ENCODE measurements at places on chromosomes 1 and 21.

DNA sequence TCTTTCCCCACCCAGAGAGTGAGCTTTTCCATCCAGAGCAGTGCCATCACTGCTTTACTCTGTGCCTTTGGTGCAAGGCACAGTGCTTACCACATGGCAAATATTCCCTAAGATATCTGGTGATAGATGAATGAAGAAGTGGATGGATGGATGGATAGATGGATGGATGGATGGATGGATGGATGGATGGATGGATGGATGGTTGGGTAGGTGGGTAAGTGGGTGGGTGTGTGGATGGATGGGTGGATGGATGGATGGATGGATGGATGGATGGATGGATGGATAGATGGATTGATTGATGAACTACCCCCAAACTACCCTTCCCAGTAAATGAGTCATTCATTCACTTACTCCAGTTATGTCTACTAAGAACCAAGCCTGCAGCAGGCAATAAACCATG, 42.9 kb upstream of the SLC44A3 start:
- DNase-seq: no peak

DNA sequence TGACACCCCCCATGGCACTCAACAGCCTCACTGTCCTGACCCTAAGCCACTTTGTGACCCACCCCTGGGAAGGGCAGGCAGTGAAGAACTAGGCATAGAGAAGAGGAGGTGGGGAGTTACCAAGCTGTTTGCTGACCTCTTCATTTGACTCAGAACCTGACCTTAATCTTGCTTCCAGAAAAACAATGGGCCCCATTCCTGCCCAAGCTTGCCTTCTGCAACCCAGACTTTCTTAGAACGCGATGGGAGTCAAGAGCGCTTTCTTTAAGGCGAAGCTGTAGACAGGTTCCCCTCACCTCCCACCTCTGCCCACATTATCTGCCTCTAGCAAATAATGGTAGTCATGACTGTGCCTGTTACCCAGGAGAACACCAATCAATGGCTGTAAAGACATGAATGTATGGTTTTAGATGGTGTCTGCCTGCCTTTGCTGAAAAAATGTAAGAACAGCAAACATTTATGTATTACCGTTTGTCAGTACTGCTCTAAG, 8.2 kb upstream of the CBR3 start:
- no peak for DNase-seq

DNA sequence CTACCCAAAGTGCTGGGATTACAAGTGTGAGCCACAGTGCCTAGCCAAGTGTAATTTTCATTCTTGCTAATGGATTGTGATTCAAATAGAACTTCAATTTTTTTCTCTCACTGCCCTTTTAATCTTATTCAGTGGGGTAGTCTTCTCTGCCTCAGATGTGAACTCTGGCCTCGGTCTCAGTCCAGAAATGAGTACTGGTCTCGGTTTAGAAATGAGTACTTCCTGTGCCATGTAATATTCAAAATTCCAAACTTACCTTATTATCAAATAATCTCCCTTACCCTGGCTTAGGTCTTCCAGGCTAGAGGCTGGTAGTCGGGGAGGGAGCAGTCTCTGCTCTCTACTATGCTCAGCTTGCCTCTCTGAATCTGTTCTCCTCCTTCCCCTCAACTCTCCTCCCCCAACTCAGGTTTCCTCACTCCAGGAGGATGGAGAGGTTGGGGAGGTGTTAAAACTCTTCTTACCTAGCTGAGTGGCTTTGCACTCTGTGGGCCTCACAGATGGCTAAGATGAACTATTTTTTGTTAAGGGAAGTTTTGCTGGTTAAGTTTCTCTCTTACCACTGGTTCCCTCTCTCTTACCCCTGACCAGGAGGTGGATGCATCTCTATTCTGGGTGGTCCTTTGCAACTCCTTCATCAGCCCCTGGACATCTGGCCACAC, 4.8 kb upstream of the SLAMF9 start:
- DNase-seq: no peak

- DNase-seq: no peak
These were observed 23.1 kb upstream of the SLC27A3 start for GRCh38 chr1:153752072-153752471.

DNA sequence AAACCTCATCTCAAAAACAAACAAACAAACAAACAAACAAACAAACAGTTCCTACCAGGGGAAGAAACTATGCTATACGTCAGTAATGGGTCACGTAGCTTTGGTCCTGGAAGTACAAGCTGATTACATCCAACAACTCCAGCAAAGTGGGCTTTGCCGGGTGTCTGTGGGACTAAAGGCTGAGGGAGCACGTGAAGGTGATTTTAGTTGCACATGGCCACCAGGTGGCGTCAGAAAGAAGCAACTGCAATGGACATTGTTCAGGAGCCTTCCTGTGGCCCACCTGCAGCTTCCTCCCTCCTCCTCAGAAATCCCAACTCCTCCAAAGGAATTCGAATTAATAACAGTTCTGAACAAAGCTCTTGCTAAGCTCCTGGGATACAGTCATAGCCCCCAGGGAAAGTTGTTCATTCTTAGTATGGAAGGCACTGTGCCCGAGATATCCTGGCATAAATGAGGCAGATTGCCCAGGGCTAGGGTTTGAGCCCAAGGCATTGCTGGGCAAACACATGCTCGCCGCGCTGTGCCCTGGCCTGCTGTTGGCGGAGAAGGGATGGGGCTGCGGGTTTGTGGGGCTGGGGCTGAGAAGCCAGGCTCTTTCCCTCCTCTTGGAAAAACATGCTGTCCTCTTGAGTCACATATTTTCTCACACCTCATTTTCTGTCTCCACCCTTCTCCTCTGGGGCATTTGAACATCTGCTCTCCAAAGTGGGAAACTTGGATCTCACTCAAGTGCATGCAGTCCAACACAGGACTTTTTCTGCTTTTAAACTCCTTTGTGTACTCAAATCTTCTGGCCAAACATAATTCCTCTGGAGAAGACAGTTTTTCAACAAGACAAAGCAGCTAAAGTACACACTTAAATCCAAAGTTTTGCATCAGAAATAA, 28.6 kb downstream of the AKNAD1 start:
- peak; percentile 82 for DNase-seq

DNA sequence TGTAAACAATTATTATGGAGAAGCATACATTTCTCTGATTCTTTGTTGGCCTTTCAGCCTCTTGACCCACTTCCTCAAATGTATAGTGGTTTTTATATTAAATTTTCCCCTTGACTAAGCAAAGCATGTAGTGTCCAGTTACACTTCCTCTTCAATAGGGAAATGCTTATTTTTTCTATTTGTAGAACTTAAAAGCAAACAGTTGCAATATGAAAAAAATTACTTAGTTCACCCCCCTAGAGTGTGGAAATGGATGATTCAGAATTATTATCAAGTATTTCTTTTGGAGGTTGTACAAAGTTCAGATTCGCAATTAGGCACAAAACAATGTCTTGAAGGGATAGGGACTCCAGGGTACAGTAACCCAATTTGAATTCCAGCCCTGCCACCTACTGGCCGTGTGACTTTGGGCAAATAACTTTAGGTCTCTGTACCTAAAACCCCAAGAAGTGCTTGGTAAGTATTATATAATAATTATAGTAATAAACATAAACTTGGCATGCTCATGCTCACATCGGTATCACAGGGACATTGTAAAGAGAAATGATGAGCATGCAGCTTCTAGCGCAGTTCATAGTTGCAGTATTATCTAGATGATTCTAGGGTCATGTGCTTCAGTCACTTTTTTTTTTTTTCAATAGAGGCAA, 28.6 kb upstream of the IFNGR2 start:
- peak; percentile 32 for DNase-seq

- no peak for DNase-seq
These were observed 17.5 kb upstream of the ACBD6 start for GRCh38 chr1:180519846-180520245.

DNA sequence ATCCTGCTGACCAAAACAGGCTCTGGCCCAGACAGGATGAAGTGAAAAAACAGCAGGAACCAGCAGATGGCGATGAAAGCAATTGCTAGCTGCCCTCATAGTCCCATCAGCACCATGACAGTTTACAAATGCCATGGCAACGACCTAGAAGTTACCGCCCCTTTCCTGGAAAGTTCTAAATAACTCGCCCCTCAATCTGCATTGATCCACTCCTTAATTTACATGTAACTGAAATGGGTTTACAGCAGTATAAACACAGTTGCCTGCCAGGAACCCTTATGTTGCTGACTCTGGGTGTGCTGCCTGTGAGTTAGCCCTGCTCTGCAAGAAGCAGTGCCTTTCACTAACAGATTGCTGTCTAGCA, 65.5 kb upstream of the CR1L start:
- no peak for DNase-seq

GRCh38 chr1:209238356-209238755, 345.2 kb upstream of the CAMK1G start:
- DNase-seq: no peak

DNA sequence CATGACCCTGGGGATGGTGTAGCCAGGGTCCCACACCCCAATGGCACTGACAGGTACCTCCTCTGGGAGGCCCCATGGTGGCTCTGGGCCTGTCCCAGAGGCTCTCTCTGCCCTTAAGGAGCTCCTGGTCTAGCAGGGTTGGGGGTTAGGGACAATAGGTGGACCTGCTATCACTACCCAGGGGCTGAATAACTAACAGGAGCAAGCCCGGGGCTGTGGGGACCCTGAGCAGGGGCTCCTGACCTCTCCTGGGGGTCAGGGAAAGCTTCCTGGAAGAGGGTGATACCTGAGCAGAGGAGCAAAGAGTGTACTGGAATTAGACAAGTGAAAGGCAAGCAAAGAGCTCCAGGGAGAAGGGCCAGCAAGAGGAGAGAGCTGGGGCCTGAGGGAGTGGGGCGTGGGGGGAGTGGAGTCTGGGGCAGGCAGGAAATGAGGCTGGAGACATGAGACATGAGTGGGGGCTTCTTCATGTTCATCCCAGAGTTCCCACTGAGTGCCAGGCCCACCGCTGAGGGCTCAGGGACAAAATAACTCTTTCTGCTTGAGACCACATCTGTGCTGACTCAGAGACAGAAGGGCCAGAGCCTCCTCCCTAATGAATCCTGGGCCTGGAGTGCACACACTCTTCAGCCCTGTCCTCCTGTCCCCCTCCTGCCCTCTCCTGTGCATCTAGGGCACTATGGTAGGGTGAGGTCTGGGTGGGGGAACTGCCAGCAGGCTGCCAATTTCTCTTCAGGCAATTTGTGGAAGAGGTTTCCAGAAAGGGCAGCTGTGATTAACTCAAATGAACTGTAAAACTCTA, 517.6 kb downstream of the PTPRU start:
- no peak for DNase-seq

- no peak for DNase-seq
These were observed 463.8 kb downstream of the USP25 start for GRCh38 chr21:16193496-16194094.

GRCh38 chr1:230368363-230368762, 57.8 kb downstream of the PGBD5 start:
- DNase-seq: no peak

DNA sequence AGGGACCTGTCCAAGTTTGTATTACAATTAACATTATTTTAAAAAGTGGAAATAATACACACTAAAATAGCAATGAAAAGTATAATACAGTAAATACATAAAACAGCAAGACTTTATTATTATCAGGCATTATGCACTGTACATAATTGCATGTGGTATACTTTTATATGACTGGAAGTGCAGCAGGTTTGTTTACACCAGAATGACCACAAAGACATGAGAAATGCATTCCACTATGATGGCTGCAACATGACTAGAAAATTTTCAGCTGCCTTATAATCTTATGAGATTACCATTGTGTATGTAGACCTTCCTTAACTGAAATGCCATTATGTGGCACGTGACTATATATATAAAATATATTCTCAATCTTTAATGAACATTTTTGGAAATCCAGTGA, 1699.6 kb downstream of the KCNT2 start:
- no peak for DNase-seq

GRCh38 chr1:58249737-58250586, 296.6 kb downstream of the OMA1 start:
- peak; percentile 24 for DNase-seq

DNA sequence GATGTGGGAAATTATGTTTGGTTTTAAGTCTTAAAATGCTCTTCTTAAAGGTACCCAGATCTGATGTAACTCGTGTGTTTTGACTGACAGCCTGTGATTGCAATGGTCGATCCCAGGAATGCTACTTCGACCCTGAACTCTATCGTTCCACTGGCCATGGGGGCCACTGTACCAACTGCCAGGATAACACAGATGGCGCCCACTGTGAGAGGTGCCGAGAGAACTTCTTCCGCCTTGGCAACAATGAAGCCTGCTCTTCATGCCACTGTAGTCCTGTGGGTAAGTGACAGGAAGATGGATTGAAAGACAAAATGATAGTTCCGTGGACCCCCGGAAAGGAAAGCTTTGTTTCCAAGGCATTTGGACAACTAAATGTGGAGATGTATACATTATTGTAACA, 71.6 kb upstream of the LAMC2 start:
- no peak for DNase-seq

DNA sequence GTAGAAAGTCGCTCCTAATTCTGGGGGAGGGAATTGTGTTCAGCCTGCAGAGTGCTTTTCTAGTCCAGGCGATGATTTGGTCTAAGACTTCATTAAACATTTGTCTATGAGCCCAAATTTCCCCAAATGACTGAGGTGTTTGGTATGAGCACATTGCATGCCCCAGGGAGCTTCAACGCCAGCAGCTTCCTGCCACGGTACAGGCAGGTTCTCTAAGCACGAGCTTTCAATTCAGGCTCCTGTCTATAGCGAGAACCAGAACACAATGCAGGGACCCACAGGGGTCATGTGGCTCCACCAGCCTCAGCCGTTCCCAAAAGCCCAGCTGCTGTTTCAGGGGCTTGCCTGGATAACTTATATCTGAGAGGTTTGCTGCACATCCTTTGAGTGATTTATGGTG, 34.1 kb upstream of the H6PD start:
- no peak for DNase-seq

- DNase-seq: no peak
These were observed 5.0 kb downstream of the CNKSR1 start for GRCh38 chr1:26182383-26182696.

DNA sequence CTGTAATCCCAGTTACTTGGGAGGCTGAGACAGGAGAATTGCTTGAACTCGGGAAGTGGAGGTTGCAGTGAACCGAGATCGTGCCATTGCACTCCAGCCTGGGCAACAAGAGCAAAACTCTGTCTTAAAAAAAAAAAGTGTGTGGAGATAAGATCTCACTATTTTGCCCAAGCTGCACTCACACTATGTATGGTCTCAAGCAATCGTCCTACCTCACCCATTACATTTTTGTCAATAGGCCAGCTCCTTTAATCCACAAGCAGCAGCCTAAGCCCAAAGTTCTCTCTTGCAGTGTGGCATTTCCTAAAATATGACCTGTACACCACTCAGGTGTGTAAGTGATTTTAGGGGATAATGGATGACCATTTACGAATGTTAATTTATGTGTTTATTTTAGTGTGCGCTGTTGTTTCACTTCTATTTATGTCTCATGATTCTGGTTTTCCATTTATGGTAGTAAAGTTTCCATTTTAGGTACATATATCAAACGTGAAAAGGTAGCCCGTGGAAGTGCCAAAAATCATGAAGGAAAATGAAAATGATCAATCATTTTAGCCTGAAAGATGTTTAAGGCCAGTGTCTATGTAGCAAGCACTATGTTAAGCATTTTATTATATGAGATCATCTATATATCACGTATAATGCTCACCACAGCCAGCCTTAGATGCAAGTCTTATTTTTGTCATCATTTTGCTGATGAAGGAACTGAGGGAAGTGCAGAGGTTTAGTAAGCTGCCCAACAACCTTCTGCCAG, 5.6 kb downstream of the LCK start:
- no peak for DNase-seq

GRCh38 chr21:41956926-41957729, 3.3 kb upstream of the C2CD2 start:
- no peak for DNase-seq

GRCh38 chr21:36528716-36529115, 48.8 kb upstream of the CLDN14 start:
- no peak for DNase-seq

All from heart right ventricle (tissue), 16 donors.